ENCODE measurements at places on chromosomes 5 and 9.

DNA sequence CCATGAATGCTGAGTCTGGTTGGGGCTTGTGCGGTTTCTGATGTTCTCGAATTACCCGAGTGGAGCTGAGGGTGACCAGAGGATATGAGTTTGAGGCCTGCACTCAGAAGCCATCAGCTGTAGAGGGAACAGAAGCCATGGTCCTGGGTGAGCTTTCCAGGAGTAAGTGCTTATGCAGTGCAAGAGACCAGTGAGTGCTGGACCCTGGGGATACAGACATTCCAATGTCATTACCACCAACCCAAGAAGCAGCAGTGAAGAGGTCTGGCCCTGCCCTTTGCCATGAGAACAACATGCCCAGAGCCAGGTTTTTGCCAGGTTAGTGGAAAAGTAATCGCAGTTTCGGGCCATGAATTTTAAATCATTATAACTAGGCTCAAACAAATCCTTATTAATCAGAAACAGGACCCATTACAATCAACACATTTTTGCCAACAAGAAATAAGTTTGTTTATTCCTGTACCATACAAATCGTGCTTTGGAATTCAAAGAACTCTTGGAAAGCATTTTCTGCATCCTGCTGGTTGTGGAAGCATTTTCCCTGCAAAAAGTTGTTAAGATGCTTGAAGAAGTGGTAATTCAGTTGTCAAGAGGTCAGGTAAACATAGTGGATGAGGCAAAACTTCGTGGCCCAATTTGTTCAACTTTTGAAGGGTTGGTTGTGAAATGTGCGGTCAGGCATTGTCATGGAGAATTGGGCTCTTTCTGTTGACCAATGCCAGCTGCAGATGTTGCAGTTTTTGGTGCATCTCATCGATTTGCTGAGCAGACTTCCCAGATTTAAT, 154.6 kb downstream of the SYK start:
- no peak for DNase-seq

DNA sequence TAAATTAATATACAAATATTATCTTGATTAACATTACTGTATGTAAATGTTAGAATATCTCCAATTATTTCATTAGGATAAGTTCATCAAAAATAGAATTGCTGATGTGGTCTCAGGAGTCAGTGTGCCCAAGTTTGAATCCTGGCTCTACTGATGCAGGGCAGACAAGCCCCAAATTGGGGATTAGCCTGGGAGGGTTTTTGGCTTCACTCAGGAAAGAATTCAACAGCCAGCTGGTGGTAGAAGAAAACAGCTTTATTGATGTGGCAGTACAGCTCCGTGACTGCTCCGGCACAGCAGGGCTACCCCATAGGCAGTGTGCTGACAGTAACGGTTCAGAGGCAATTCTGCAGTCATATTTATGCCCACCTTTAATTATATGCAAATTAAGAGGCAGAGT, 32.5 kb downstream of the COL27A1 start:
- DNase-seq, result no peak

DNA sequence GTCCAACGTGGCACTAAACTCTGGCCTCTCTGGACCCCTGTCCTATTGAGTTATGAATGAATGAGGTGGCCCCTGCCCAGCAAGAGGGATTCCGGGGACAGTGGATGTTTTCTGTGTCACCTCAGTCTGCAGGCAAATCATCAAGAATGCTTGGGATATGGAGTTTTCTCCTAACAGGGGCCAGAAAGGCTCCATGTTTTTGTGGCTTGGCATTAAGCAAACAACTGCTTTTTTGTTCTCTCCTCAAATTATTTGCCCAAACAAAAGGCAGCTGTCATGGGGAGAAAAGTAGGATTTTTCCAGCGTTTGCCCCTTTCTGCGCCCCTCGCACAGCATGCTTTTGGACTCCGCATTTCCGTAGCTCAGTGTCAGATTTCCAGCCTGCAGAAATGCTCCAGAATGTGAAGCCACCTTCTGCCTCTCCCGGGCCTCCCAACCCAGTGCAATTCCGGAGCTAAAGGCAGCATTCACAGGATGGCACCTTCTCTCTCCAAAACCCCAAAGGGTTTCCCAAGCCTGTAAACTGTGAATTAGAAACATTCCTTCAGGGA, 553.3 kb downstream of the CCDC171 start:
- no peak for DNase-seq

GRCh38 chr5:168683247-168683926, 104.2 kb upstream of the PANK3 start:
- DNase-seq, result no peak

GRCh38 chr5:141814064-141814964, 63.9 kb downstream of the PCDH1 start:
- no peak for DNase-seq
